Activated CD4-positive, alpha-beta T cell treated with anti-CD3 and anti-CD28 coated beads for 4 hours (primary cell): ENCODE measurements at places on chromosomes 12 and 14.

DNA sequence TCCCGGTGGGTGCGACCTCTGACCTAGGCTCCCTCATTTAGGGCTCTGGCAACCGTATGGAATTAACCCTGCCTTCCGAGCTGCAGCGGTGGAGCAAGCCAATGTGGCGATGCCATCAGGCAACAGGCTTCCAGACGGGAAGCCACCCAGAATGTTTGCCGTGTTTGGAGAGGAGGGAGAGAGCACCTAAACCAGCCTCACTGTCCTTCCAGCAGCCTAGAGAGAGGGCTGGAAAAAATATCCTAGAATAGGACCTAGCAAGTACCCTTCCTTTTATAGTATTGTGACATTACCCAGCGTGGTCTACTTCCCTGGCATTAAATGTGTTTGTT is 287 bp upstream of the SLC2A13 start:
- DNase-seq: no peak

GRCh38 chr14:76812093-76812421 is 625 bp downstream of the ANGEL1 start:
- no peak for DNase-seq

GRCh38 chr14:38737686-38738407 is 365.2 kb downstream of the SEC23A start:
- DNase-seq: no peak

- DNase-seq: no peak
Measured at GRCh38 chr14:103456167-103456835, 66.3 kb downstream of the CKB start.

- DNase-seq: no peak
Measured at GRCh38 chr14:51209457-51209856, 30.6 kb upstream of the TMX1 start.

DNA sequence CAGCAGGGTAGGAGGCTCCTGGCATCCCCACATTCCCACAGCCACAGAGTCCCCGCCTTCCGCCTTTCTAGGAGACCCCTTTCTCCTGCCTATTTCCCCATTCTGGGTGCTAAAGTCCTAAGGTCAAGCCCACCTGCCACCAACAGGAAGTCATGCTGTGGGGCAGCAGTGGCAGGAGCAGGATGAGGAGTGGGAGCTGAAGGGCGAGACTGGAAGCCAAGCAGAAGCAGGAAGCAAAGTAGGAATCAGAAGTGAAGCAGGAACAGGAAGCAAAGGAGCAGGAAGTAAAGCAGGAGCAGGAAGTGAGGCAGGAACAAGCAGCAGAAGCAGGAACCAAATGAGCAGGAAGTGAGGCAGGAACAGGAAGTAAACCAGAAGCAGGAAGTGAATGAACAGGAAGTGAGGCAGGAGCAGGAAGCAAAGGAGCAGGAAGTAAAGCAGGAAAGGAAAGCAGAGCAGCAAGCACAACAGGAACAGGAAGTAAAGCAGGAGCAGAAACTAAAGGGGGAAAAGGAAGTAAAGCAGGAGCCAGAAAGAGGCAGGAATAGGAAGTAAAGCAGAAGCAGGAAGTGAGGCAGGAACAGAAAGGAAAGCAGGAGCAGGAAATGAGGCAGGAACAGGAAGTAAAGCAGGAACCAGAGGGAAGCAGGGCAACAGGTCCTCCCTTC is 38.3 kb upstream of the RIMBP2 start:
- no peak for DNase-seq

DNA sequence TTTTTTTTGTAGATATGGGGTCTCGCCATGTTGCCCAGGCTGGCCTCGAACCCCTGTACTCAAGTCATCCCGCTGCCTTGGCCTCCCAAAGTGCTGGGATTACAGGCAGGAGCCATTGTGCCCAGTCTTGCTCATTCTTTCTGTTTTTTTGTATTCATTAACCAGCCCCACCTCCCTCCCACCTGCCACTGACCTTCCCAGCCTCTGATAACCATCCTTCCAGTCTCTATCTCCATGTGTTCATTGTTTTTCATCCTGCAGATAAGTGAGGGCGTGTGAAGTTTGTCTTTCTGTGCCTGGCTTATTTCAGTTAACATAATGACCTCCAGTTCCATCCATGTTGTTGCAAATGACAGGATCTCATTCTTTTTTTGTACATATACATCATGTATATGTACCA is 19.0 kb downstream of the MYL2 start:
- DNase-seq: no peak

DNA sequence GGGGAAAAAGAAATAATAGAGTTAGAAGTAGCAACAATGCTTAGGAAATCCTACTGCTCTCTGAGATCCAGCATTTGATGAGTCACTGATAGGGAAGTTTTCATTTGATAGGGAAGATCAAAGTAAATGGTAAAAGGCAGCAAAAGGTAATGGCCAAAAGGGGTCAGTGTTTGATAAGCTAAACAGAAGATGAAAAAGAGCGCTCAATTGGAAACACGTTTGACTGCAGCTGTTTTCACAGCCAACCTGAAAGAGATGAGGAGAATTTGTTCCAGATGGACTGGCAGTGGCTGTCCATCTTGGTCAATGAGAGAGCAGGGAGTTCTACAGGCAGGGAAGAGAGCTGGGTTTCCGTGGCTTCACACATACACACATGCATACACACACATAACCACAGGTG is 264.2 kb downstream of the TMEM132C start:
- DNase-seq: no peak

- no peak for DNase-seq
Measured at GRCh38 chr12:58314610-58315009, 373.2 kb downstream of the ATP23 start.

DNA sequence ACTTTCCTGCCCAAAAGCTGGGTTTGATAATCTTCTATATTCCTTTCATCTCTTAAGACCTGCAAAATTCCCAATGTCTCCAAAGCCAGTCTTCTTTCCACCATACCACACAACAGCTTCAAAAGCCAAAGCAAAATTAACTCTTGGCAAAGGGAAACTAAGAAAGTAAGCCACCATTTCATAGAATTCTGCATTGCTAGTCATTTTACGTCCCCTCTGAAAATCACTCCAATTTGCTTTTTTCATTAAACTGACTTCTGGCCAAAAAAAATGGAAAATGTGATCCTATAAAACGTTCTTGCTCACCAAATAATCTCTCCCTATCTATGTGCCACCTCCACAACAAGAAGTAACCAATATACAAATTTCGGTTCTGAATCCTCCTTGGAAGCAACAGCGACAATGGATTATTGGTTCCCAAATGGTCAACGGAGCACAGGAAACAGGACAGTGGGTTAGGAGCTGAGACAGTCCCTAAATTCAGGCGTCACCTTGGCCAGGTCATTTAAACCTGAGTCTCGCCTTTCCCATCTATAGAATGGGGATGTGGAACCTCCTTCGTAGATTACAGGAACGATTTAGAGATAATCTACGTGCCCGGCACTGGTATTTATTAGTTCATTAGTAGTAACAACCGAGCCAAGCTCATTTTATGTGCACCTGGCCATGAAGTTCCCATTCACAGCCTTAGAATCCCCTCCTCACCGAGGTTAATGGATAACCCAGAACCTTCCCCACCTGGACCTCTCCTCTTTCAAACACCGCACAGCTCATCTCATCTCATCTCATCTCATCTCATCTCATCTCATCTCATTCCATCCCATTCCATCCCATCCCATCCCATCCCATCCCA is 1.2 kb downstream of the NT5DC3 start:
- DNase-seq: no peak

DNA sequence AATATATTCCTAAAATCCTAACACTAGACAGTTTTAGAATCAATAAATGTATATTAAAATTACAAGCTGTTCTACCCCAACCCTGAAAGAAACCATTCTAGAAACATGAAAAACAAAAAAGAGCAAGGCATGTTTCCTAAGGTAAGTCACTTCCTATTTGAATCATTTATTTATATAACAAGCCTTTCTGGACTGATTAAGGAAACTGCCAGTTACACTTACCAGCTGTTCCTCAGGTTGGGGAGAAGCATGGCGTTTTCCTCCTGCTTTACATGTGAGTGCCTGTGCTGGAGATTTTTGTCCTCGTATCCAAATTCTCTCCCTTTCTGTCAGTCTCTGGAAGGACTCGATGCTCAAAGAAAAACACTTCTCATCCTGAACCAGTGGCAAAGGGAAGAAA is 183.3 kb downstream of the EFCAB11 start:
- DNase-seq: no peak

DNA sequence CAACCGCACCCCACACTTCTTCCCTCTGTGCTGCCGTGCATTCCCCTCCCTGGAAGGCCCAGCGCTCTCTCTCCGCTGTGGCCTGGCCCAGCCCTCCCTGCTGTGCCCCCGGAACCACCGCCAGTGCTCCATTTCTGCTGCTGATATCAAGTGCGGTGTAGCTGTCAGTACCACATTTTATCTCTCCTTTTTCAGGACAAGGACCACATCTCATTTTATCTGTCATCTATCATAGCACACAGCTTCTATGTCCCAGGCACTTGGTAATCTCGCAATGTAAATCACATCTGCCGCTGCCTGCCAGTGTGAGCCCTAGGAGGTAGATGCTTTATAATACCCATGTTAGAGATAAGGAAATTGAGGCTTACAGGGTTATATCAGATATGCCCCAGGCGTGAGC is 18.3 kb downstream of the IL31 start:
- DNase-seq: no peak

GRCh38 chr12:113823016-113823415 is 143.1 kb downstream of the RBM19 start:
- DNase-seq: no peak

GRCh38 chr12:49903700-49904423 is at the start of gene FAIM2:
TSS of gene FAIM2 (minus strand) at chr12:49903900. CDS start at chr12:49903792, 108 bp downstream.
- DNase-seq: peak; percentile 28

- no peak for DNase-seq
Measured at GRCh38 chr14:91980157-91980556, 32.7 kb upstream of the FBLN5 start.

DNA sequence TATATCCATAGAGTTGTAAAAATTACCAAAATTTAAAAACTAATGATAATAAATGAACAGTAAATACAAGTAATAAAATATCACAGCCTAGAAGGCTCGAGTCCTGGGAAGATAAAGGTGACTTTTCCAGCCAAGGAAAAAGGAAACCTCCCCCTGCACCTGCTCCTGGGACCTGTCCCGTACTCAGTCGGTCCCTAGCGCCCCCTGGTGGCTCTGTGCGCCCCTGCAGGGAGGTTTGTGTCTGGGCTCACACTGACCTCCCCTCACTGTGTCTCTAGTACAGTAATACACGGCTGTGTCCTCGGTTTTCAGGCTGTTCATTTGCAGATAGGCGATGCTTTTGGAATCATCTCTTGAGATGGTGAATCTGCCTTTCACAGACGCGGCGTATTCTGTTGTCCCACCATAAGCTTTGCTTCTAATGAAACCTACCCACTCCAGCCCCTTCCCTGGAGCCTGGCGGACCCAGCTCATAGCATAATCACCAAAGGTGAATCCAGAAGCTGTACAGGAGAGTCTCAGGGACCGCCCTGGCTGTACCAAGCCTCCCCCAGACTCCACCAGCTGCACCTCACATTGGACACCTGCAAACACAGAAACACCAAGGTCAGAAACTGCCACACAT is 1030.4 kb downstream of the TMEM121 start:
- DNase-seq: peak; percentile 65

DNA sequence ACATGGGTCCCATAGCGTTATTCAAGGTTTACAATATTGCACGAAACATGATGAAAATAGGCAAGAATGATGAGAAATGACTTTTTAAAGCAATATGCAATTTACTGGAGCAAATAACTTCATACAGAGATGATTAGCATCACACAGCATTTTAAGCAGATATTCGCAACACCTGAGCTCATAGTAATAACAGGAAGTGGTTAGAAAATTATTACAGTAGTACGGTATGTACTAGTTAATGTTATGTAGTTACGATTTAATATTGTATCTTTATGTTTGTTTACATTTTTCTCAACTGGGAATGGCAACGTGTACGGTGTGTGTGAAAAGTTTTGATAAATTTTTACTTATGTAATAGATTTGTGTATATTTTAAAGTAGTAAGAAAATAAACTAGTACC is 102.6 kb downstream of the OSBPL8 start:
- no peak for DNase-seq

GRCh38 chr12:44628180-44628579 is 247.9 kb downstream of the NELL2 start:
- DNase-seq: no peak

- no peak for DNase-seq
Measured at GRCh38 chr14:99815696-99816095, 22.5 kb downstream of the EML1 start.

DNA sequence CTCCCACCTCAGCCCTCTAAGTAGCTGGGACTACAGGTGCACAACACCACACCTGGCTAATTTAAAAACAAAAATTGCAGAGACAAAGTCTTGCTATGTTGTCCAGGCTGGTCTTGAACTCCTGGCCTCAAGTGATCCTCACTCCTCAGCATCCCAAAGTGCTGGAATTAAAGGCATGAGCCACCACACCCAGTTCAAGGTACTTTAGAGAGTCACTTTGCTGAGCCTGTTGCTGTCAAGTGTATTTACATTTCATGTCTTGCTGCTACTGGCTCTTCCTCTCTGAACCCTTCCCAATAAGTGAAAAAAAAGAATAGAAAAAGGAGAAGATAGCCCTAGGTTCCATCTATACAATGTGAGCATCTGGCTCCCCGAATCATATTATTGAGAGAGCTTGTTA is 38.4 kb downstream of the SLCO1A2 start:
- no peak for DNase-seq

- DNase-seq: no peak
Measured at GRCh38 chr14:61641914-61642613, 53.2 kb upstream of the HIF1A start.

GRCh38 chr12:19068137-19068536 is 61.4 kb upstream of the PLEKHA5 start:
- DNase-seq: no peak

DNA sequence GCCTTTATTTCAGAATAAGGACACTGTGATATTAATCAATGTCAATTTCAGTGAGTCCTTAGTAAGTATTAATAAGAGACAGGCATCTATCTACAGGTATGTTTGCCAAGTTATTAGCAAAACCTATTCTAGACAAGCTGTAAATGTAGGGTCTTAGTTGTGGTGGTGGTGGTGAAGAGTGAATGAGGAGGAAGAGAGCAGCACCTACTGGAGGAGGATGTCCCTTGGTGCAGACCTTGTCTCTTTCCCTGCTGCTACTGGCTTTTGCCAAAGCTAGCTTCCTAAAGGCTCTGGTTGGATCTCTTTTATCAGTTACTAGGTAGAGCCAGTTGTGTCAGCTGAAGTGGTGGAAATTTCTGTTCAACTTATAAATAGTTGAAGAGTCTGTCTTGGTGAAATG is 304.8 kb upstream of the ATP2B1 start:
- DNase-seq: no peak

- DNase-seq: no peak
Measured at GRCh38 chr12:119589097-119589496, 4.5 kb upstream of the TMEM233 start.
